ENCODE measurements at places on chromosomes 7 and 10. TPM values are rescaled to one million over a fixed set of nuclear protein-coding genes. Genes with fewer than 3 reads are reported as not detected.
A peak's percentile ranks its signal among the peaks of the same experiment; 100 is the strongest.

Gene PDE6C
- polyA plus RNA-seq = 0.02 TPM

Gene ANKRD1
- polyA plus RNA-seq = 0.36 TPM

Gene AKR1D1
- not detected for polyA plus RNA-seq

DNA sequence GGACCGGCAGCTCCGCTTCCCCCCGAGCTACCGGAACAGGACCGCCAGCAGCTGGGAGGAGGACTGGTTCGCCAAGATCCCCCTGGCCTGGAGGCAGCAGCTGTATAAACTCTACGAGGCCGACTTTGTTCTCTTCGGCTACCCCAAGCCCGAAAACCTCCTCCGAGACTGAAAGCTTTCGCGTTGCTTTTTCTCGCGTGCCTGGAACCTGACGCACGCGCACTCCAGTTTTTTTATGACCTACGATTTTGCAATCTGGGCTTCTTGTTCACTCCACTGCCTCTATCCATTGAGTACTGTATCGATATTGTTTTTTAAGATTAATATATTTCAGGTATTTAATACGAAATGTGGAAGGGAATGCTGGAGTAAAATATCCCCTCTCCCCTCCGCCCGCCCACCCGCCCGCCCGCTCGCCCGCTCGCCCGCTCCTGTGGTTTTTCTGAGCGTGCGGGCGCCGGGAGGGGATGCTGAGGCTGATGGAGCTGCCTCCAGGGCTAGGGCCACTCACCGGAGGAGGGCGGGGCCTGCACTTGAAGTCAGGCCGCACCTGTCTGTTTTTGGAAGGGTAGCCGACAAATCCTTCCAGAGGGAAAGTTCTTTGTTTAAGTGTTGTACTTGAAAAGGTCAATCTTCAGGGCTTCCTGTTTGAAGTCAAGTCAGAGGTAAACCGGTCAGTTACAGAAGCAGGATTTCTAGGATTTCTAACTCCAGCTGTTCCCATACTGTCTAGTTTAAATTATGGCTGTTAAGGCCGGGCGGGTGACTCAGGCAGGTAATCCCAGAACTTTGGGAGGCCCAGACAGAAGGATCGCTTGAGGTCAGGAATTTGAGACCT lies 30.5 kb downstream of the CHST12 start:
- DNase-seq = no peak

- peak; percentile 96 for DNase-seq
Observed at GRCh38 chr7:95549818-95550529, 46.3 kb downstream of the PDK4 start.

Measured in ovary (tissue), 10 donors.